ENCODE measurements at places on chromosomes 2 and 18.

- DNase-seq = no peak
Observed at GRCh38 chr2:213057977-213058376, 93.4 kb downstream of the IKZF2 start.

- no peak for DNase-seq
Observed at GRCh38 chr2:20852139-20852538, 29.2 kb upstream of the LDAH start.

- DNase-seq = no peak
Observed at GRCh38 chr2:189234991-189235390, 55.4 kb upstream of the COL5A2 start.

DNA sequence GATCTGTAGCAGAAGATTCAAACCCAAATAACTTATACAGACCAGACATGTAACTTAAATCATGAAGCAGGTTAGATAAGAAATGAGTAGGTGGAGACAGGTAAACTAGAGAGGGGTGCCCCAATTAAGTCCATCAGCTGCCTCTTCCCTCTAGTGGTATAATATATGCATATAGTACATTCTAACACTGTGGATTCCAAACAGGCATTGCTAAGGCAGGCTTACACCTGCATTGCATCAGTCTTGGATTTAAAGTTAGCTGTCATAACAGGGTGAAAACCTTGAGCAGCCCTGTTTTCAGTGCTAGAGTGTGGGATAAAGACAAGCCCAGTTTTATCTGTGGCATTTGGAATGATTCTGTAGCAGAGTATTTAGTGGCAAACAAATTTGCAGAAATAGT lies 63.4 kb downstream of the NYAP2 start:
- DNase-seq = no peak

DNA sequence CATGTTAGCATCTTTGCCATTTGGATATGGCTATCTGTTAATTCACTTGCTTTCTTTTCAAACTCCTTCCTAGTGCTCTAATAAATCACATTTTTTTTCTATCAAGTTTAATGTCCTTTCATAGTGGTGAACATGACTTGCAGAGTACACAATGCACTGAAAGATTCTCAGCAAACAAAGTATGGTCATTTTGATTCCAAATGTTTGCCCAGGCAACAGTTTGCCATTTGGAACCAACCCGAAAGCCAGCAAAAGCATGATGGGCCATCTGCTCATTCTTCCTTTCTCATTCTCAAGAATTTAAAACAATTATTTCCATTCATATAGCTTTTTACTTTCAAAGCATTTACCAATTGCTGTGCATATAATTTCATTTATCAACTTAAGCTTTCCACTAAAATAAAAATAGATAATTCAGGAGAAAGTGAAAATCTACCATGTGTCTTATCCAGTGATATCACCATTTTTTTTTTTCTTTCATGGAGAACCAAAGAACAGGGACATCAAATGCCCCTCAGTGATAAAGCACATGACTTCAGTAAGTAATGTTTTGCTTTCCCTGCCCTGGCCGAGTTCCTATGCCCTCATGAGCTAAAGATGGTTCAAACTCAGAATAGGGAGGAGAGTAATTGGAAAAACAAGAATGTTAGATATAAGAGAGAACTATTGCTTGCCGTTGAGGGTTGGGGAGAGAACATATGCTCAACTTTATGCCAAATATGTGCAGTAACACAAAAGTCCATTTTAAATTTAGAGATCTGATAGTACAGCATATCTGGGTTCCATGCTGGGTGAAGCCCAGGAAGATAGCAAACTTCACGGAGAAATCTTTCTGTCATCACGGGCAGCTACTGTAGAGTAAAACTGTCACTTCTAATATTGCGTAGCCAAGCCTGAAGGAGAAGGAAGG lies 62.1 kb downstream of the HNMT start:
- DNase-seq = no peak

DNA sequence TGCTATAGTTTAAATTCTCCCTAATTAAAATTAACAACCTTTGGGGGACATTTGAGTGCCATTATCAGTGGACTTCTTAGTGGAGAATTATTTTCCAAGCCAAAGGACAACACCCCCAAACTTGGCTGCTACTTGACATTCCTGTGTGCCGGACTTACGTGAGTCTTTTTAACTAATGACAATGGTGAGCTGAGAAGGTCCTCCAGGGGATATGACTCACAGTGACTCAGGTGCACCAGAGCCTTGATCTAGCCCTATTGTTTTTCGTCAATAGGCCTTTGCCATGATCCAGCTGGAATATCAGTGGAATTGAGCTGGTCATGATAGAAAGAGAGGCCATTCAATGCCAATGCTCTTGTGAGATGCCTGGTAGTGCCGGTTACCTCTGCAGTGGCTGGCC lies 118.1 kb upstream of the CXCR4 start:
- DNase-seq = no peak
